Stimulated activated CD8-positive, alpha-beta memory T cell treated with anti-CD3 and anti-CD28 coated beads, Interleukin-4, amount 100 ng/mL, for 1 hour (primary cell): ENCODE measurements at places on chromosomes 13 and 19.

- DNase-seq, result no peak
Observed at GRCh38 chr19:35738887-35739229, 3.4 kb downstream of the IGFLR1 start.

DNA sequence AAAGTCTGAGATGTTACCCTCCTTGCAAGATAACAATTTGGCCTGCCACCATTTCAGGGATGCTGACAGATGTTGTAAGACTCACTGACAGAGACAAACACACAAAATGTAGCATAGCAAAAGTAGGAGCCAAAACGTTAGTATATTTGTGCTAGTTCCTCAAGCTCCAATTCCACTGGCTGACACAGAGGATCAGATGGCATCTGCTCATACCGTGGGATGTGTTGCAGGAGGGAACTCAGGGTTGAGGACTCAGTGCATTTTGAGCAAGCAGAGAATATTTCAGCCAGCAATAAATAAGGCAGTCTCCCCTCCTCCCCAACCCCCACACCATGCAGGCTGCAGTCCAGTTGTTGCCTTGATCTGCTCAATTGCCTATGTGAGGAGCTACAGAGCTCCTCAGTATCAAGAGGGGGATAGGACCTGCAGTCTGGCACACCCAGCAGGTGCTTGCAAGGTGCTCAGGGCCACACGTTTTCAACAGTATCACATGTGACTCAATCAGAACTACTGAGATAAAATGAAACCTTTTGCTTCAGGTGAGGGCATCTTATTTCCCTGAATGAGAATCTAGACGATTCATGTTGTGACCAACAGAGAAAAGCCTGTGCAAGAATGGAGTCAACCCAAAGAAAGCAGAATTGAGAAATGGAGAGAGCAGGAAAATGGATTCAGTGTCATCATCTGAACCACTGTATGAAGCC, 23.6 kb upstream of the LRCH1 start:
- DNase-seq, result no peak

DNA sequence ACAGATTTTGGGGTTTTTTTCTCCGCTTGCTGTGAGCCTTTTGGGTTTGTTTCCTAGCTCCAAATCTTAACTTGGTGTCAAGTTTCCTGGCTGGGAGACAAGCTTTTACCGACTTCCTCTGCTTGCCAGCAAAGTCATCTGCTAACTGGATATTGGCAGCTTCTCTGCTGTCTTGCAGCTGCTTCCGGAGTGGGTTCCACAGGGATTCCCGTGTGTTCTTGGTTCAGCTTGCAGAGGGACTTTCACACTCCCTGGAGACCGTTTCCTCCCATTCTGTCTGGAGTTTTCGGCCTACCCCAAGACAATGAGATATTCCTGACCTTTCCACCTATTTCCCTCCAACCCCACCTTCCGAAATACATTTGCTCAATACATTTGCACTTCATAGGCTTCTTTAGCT, 2.2 kb upstream of the COLGALT1 start:
- DNase-seq, result no peak

GRCh38 chr19:19628501-19629134, 598 bp upstream of the LPAR2 start:
- DNase-seq, result peak; percentile 6

DNA sequence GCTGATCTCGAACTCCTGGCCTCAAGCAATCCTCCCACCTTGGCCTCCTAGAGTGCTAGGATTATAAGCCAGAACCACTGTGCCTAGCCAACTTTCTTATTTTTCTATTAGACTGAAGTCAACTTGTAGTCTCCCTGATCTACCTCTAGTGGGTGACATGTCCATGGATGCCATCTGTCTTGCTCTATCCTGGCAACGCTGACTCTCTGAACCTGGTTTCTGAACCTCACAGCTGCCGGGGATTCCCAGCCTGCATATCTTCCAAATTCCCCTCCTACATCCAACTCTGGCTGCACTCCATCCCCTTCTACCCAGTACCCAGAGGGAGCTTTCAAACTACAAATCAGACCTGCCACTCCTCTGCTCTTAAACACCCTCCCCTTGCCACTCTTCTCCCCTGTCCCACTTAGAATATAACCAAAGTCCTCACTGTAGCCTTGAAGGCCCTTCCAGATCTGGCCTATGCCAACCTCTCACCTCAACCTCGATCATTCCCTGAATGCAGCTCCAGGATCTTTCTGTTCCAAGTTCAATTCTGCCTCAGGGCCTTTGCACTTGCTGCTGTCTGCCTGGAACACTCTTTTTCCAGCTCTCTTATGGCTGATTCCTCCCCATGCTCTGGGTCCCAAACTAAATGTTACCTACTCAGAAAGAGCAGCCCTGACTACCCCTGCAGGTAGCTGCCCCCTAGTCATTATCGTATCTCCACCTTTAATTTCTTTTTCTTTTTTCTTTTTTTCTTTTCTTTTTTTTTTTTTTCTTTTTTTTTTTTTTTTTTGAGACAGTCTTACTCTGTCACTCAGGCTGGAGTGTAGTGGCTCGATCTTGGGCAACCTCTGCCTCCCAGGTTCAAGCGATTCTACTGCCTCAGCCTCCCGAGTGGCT, 2.2 kb downstream of the CLIP3 start:
- no peak for DNase-seq

GRCh38 chr19:13670846-13671245, 93.5 kb upstream of the MRI1 start:
- no peak for DNase-seq

DNA sequence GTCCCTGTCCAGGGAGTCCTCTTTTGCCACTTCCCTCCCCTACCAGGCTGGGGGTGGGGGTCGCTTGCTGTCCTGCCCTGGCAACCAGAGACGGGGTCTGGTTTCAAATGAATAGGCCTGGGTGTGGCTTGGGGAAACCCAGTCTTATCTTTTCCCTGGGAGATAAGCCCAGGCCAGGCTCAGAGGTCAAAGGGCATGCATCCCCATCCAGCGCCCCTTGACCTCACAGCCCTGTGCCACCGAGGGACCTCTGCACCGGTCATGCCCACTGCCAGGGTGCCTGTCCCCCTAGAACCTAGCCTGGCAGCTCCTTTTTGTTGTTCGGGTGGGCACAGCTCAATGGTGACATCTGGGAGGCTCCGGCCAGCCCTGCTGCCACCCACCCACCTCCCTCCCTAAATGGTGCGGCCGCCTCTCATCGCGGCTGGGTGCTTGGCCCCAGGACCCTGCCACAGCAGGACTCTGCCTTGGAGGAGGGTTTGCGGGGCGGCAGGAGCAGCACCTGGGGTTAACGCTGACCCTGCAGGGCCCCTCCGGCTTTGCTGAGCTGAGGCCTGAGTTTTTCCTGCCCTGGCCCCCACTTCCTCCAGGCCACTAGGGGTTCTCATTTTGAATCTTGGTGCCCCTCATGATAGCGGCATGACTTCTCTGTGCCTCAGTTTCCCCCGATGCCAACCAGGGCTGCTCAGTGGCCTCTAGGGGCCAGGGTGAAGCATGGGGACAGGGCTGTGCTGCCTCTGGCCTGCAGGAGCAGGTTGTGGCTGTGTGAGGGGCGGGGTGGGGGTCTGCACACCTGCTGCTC, 2.9 kb upstream of the CERS1 start:
- no peak for DNase-seq

- no peak for DNase-seq
Observed at GRCh38 chr13:20457670-20458069, 68.0 kb downstream of the CRYL1 start.

DNA sequence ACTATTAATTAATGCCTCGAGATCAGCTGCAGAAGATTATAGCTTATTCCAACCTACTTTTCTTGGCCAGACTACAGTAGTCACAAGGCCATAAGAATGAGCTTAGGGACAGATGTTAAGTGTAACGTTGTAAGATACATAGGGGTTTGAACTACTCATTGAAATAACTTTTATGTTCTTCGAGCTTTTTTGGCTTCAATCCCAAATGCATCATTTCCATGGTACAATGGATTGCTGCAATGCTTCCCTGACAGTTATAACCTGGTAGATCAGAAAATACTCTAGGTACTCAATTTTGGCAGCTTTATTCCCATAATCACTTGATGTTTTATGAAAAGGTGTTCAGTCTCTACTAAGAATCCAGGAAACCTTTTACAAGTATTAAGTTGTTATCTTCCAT, 2216.7 kb upstream of the PCDH20 start:
- DNase-seq, result no peak

DNA sequence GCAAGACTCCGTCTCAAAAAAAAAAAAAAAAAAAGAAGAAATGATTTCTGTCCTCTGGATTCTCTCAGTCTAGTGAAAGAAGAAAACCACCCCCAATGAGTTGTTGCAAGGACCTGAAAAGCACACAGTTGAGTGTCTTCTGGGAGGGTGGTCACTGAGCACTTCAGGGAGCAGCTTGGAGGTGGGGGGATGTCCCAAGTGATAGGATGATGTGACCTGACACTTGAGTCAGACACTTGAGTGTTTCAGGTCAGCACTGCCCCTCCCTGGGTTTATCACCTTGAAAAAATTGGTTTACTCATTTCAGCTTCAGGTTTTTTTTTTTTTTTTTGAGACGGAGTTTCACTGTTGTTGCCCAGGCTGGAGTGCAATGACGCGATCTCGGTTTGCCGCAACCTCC, 63.2 kb downstream of the ZNF823 start:
- no peak for DNase-seq

- DNase-seq, result no peak
Observed at GRCh38 chr13:110359840-110360301, 52.8 kb downstream of the COL4A2 start.

- no peak for DNase-seq
Observed at GRCh38 chr19:4891066-4891465, 11.6 kb downstream of the ARRDC5 start.

- DNase-seq, result no peak
Observed at GRCh38 chr13:93249364-93250306, 23.0 kb downstream of the GPC6 start.

- no peak for DNase-seq
Observed at GRCh38 chr13:100842136-100842535, 167.5 kb upstream of the TMTC4 start.

DNA sequence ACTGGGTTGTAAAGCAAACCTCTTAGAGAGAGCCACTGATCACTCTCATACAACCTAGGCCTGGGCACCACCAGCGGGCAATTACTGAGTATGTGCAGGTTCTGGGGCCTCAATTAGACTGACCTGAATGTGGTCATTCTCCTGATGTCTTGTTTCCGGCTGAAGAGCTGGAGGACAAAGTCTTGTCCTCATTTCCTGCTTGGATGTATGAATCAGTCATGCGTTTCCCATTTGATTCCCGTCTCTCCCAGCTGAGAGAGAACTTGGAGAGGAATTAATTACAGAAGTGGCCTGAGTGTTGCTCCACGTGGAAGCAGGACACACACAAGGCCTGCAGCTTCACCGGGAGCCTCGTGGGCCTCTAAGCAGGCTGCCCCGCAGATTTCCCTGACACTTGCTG, 799.3 kb upstream of the ARGLU1 start:
- no peak for DNase-seq

DNA sequence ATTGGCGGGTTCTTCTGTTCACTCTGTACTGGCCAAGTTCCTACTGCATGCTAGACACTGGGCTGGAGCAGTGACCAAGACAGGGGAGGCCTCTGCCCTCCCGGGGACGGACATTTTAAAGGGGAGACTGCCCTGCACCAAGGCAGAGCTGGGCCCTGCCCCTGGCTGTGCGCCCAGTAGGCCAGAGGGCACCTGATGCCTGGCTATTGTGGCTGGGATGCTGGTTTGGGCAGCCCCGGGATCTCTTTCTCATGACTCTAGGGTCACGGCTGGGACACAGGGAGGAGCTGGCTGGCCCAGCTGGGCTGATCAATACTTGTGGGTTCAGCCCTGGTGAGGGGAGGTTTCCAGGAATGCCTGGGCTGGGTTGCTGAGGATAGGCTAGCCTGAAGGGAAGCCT, 17.7 kb downstream of the LIPE start:
- no peak for DNase-seq
